Mesendoderm (in vitro differentiated cells): ENCODE measurements at places on chromosomes 11 and 22.
A peak's percentile ranks its signal among the peaks of the same experiment; 100 is the strongest.

DNA sequence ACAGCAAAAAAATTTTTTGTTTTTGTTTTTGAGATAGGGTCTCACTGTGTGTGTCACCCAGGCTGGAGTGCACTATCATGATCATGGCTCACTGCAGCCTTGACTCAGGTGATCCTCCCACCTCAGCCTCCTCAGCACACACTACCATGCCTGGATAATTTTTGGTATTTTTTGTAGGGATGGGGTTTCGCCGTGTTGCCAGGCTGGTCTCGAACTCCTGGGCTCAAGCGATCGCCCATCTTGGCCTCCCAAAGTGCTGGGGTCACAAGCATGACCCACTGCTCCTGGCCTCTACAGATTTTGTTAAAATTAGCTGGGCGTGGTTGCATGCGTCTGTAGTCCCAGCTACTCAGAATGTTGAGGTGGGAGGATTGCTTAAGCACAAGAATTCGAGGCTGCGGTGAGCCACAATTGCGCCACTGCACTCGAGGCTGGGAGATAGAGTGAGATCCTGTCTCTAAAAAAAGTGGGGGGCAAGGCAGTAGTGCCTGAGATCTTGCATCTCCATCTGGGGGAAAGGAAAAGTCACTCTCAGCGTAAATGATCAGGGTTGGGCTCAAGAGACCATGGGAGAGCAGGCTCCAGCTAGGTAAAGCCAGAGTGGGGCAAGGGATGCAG is 10.6 kb upstream of the DGKZ start:
- no peak for DNase-seq

DNA sequence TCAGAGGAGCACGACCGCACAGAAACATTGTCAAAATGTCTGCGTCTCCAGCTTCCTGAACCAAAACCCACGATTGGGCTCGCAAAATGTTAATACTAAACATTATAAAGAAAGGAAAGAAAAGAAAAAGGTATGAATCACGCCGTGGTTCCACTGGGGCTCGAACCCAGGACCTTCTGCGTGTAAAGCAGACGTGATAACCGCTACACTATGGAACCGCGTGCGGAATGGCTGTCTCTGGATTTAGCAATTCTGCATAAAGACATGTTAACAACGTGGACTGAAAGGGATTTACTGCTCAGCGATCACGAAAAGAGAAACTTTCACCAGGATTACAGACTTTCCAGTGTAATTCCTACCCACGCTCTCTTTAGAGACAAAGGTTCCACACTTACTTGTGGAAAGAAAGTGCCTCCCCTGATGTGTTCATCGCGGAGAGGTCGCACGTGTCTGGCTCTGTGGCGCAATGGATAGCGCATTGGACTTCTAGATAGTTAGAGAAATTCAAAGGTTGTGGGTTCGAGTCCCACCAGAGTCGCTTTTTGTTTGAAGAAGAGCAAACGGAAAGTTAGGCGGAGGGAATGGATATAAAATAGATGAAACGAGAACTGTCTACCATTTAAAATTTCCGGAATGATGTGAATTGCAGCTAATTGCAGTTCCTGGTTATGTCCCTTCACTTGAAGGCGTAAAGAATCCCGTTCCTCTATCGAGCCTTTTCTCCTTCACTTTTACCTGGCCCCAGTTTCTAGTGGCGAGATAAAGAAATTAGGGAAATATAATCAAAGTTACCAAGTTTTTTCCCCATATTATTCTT is 39.7 kb downstream of the OR4D9 start:
- peak; percentile 97 for DNase-seq

DNA sequence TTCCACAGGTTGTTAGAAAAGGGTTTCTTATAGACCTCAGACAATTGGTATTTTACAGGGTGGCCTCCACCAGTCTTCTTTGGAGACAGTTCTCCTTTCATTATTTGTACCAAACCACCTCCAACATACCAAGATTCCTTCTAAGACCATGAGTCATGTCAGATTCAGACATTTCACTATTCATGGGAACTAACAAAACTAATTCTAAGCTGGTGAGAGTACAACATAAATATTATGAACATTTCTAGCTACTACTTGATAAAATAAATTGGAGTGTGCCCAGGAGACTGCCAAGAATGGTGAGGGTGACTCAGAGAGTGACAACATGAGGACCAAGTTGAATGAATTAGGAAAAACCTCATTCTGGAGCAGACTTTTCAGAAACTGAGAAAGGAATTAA is 494.6 kb upstream of the LRRC4C start:
- no peak for DNase-seq

GRCh38 chr11:56103210-56103737 is at the start of gene OR8H2:
Gene OR8H2 (plus strand): TSS chr11:56103687. CDS start chr11:56105043, 1,356 bp downstream.
- no peak for DNase-seq

DNA sequence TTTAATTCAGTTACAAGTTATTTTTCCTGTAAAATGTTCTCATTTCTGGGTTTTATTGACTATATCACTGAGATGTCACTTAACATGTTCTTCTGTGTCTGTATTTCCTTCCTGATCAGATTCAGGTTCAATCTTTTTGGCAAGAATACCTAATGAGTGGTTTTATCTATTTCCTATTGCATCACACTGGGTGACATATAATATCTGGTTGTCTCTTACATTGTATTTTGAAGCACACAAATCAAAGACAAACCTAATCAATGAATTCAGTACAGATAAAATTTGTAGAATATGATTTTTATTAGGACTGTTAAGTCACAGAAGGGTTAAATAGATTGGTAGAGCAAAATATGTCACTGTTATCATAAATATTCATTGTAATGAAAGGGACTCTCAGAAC is 60.4 kb downstream of the BCL2L13 start:
- DNase-seq: no peak

- no peak for DNase-seq
Measured at GRCh38 chr22:41504397-41504796, 35.5 kb downstream of the ACO2 start.

DNA sequence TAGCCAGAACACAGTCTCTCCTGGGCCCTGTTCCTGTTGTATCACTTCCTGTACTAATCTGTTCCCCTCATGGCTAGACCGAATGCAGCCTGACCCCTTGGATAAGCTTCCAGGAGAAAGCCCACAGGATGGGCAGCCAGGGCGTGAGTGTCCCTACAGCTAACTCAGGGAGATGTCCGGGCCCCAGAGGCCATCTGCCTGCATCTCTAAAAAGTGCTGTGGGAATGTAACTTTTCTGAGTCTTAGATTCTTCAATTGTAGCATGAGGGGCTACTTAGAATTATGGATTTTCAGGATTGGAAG is 7.7 kb upstream of the MALAT1 start:
- DNase-seq: no peak
